ENCODE measurements at places on chromosomes 12 and 14.

DNA sequence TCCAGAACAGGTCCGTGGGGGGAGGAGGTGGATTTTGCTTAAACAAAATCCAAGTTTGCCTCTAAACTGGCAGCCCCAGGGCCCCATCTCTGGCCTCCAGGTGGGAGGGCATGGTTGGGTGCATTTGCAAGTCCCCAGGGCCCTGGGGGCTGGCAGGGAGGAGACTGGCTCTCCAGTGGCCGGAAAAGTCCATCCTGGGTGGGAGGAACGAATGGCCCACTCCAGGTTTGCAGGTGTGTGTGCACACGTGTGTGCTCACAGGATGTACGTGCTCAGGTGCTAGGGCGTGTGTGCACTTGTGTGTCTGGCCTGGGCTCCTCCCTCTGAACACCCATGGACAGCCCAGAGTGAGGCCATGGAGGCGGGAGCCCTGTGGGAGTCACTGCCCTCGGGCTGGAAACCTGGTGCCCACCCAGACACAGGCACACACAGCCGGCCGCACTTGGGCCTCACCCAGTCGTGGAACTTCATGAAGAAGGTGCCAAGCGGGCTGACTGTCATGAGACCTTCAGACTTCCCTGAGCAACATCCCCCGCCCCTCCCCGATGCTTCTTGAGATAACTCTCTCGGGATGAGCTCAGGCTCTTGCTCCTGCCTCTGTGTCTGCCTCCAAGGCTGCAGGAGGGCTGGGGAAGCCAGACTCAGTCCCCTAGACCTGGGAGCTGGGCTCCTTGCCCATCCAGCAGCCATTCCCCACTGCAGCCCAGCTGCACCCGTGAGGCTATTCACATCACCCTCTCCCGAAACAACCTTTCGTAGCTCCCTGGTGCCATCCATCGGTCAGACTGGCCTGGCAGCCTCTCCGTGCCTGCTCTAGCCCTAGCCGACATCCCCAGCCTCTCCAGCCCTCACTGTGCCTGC lies 9.4 kb downstream of the AHNAK2 start:
- DNase-seq: no peak

- DNase-seq: no peak
These were observed 43.5 kb downstream of the B4GALNT3 start for GRCh38 chr12:503111-503761.

GRCh38 chr14:47442211-47442610 lies 233.2 kb downstream of the MDGA2 start:
- no peak for DNase-seq

GRCh38 chr12:110913119-110914056 lies 7.0 kb downstream of the MYL2 start:
- DNase-seq: no peak

DNA sequence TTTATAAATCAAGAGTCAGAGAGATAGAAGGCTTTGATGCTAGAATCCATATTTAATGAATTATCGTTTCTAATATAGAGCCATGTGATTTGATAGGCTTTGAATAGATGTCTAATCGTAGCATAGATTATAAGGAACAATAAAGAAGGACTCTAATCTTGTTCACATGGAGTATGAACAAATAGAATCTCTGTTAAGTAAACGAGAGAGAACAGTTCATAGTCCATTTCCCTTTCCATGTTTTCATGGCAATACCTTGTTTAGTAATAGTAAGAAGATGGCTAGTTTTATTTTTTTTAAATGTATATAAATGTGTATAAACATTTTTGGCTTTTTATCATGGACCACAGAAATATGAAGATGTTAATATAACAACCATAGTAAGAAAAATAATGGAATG lies 32.3 kb upstream of the RAD51AP1 start:
- DNase-seq: no peak

DNA sequence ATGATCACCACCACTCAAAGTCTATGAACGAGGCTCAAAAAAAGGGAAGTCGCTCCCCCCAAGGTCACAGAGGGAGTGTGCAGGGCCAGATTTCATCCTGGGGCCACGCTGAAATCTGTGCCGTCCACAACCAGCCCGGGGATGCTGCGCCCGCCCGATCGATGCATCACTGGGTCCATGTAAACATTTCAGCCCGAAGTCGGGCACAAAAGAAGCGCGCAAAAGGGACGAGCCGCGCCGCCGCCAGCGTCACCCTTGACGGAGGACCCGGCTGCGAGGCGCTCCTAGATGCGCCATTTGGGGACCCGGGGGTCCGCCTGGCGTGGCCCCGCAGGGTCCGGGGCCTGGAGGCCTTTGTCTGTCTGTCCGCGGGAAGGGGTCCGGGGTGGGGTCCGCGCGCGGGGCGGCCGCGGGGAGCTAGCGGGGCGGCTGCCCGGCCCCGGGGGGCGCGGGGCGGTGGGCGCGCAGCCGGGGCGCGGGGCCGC lies 503 bp downstream of the FBXO21 start:
- DNase-seq: peak; percentile 40

GRCh38 chr12:119157978-119158377 lies 20.8 kb upstream of the HSPB8 start:
- no peak for DNase-seq

- DNase-seq: no peak
These were observed 78.1 kb downstream of the C14orf132 start for GRCh38 chr14:96117101-96117897.

DNA sequence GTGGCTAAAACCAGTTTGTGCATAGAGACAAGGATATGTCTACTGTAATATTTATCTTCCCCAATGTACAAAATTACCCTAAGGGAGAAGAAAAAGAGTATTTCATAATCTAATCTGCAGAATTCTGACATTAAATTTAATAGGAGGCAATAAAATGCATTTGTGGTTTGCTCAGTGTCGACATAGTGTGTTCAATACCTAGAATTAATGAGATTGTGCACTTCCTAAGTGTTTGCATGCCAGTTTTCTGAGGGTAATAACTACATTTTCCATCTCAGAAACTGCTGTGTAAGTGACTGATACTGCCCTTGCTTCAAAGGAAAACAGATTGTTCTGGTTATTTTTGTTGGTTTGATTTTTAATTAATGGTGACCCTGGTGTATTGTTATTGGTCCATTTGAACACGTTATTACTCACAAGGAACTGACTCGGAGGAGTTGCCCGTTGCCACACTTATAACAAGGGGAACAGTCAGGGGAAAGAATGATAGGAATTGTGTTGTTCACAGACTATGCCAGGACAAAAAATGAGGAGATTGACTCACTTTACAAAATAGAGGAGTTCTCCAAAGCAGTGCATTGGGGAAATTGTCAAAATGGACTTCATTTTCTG lies 960.3 kb upstream of the TMEM132C start:
- no peak for DNase-seq

DNA sequence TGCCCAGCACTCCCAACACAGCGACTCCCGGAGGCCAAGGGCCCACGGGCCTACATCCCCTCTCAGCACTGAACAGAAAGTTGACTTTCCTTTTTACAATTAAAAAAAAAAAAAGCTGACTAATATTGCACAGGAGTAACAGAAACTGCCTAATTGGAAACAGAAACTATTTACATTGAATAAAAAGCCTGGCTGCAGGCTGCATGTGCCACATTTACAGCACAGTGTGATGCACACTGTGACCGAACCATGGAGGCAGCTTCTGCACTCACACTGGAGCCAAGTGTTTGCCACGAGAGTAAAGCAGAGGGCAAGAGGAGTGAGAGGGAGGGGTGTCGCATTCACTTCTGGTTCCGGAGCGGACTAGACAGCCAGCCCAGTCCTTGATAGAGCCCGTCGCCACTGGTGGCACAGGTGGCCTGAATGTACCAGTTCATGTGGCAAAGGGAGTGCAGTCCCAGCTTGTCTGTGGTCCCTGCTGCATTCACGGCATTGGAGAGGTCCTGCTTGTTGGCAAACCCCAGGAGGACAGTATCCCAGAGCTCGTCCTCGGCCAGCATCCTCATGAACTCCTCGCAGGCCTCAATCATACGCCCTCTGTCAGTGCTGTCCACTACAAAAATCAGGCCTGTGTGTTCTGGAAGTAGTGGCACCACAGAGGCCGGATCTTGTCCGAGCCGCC lies 59.2 kb downstream of the SPPL3 start:
- no peak for DNase-seq

DNA sequence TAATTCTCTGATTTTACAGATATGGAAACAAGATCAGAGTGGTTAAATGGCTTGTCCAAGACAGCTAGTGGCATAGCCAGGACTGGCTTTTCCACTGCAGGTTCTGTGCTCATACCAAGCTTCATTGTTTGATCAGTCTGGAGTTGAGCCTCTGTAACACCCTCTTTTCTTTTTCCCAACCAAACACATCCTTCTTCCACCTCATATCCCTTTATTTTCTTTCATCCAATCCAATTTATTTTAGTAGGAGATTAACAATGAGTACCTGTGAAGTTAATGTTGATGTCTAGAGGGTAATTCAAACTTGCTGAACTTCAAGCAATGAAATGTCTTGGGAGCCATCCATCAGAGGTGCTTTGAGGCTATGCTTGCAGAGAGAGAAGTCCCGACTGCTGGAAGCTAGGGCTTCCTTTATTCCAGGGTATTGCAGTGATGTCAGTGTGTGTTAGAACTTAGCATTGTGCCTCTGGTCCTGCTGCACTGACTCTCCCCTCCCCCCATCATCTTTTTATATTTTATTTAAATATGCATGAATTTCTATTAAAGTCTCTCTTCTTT lies 452.1 kb upstream of the PDE3A start:
- DNase-seq: no peak

DNA sequence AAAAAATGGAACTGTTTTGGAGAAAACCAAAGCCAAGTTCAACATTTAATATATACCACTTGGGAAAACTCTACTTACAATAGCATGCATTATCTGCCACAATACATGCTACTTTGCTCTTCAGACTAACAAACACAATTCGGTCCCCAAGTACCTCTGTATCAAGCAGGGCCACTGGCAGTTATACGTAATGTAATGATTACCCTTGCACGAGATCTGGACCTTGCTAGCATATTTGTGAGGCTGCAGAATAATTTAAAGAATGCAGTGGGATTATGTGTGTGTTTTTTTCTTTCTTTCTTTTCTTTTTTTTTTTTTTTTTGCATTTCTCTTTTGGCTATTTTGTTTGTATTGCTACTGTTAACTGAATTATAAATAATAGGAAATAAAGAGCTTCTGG lies 22.8 kb upstream of the PYGL start:
- DNase-seq: no peak

GRCh38 chr12:91379051-91379775 lies 196.6 kb upstream of the DCN start:
- no peak for DNase-seq

GRCh38 chr14:73758392-73759182 lies 44.4 kb upstream of the PNMA1 start:
- peak; percentile 77 for DNase-seq

- no peak for DNase-seq
These were observed 63.9 kb downstream of the ATG14 start for GRCh38 chr14:55347748-55348147.

DNA sequence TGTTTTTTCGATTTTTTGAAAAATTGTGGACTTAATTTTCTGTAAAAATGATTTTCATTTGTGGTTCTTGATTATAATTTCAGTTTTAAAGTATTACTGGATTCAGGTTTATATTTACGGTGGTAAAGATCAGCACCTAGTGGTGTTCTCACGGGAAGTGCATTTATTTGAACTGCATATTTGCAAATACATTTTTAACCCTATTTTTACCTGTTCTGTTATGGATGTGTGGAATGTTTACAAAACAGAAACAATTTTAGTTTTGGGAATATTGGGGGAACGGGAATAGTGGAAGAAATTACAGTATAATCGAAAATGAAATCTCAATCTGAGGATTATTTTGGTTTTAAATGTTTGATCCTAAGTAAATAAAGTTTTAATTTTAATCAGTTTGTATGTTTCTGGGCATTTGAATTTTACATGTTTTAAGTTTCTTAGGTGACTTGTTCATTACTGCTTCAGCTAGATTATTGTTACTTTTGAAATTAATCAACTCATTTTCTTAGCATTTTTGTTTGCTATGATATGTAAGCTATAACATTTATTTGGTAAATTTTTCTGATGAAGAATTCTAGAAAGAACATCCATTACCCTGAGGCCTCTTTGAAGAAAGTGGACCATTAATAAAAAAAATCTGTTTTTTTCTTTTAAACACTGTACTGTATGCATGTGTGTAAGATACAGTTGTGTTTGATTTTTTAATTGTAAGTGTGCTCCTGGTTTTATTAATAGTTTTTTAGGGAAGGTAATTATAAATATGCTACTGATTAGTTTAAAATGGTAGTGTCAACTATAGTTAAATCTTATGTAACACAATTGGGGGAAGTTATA lies 942 bp downstream of the ATF7IP start:
- no peak for DNase-seq

- DNase-seq: no peak
These were observed 31.4 kb upstream of the SNAPC1 start for GRCh38 chr14:61730756-61731373.

GRCh38 chr14:104588066-104588857 lies 8.7 kb downstream of the C14orf180 start:
- no peak for DNase-seq

DNA sequence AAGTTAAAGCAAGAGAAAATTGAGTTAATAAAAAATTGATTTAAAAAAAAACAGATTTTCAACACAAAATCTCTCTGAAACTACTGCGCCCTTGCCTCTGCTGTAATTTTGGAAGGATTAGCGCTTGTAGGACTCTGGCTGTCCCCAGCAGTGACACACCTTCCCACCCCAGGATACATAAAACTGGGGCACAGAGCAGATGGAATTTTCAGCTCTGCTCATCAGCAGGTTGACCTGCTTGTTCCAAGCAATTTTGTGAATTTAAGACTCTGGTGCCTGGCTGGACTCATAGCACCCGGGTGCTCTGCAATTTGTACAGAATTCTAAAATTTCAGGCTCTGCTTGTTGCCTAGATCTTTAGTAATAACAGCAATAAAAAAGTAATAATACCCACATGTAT lies 257.8 kb upstream of the GARIN6 start:
- no peak for DNase-seq

DNA sequence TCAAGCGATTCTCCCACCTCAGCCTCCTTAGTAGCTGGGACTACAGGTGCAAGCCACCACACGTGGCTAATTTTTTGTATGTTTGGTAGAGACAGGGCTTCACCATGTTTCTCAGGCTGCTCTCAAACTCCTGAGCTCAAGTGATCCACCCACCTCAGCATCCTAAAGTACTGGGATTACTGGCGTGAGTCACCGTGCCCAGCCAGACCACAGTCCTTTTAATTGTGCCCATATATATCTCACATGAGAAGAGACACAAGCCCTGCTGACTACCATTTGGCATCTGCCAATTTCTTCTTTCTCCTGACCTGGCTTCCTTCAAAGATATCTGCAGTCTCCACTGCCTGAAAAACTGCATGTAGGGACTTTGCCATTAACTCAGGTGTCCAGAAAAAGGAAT lies 142.5 kb downstream of the DPY19L2 start:
- DNase-seq: no peak

DNA sequence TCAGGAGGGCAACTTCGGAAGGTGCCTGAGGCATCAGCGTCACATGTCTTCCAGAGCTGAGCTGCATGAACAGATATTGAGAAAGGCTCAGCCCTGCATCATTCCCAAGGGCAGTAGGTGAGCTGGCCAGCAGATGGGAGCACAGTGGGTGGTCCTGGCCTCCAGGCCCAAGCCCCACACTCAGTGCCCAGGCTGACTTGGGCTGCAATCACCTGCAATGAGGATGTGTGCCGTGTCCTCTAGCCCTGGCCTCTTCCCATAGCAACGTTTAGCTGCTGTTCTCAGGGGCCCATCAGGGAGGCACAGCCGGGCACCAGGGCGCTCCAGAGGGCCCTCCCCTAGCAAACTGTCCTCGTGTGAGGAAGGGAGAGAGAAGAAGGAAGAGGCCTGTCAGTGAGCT lies 32.0 kb downstream of the TEP1 start:
- no peak for DNase-seq

GRCh38 chr12:6791931-6792520 lies 2.7 kb downstream of the CD4 start:
- peak; percentile 45 for DNase-seq
